ENCODE measurements at places on chromosomes 4 and X.

GRCh38 chrX:68424719-68425118, 8.6 kb downstream of the OPHN1 start:
- no peak for DNase-seq

DNA sequence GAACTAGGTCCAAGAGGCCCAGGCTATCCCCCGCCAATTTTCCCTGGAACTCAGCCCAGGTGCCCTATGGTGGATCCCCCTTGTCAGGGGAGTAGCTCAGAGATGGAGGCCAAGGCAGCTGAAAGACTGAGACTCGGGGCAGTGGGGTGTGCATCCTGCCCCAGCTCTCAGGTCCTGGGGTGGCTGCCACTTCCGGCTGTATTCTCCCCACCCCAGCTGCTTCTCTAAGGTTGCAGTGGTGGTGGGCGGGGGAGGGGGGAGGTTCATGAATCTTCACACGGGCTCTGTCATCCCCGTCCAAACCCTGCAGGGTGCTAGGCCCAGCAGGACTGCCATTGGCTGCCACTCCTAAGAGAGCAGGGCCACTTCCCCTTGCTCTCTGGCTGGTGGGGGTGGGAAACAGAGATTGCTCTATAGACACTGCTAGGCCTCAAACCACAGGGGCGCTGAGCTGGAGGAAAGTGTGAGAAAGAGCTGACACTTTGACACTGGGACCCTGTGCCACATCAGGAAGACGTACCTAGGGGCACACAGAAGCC, 1.5 kb downstream of the SASH3 start:
- no peak for DNase-seq

GRCh38 chr4:172270397-172270796, 457.2 kb downstream of the GALNTL6 start:
- DNase-seq, result no peak

DNA sequence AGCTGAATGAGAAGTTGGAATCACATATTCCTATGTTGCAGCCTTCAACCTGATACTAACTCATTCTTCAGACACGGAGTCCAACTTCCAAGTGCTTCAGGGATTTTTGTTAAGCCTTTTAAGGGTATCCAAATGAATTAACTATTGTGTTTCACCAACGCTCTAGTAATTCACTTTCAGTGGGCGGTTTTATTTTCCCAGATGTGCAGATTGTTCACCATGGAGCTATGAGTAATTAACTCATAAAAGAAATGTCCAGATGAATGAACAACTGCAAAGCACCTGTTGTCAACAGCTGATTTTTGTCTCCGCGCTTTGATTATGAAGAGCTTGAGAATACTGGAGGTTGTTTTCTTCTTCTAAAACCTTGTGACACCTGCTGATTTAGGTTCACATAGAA, 187.6 kb downstream of the CBR4 start:
- no peak for DNase-seq

GRCh38 chrX:37684426-37684825, 1.2 kb upstream of the XK start:
- DNase-seq, result no peak

DNA sequence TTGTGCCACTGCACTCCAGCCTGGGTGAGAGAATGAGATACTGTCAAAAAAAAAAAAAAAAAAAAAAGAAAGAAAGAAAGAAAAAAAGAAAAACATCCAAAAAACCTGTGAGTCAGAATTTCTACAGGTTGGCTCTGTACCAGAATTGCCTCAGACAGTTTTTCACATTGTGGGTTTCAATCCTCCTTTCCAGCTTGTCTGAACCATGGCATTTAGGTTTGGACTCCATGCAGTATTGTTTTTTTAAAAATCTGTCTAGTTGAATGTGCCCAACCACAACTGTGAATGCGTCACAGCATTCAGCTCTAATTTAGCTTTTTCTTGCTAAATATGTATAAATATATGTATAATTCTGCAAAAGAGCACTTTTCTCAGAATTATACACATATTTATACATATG, 31.4 kb upstream of the ARSH start:
- DNase-seq, result peak; percentile 49

GRCh38 chr4:148044912-148045352, 313.0 kb downstream of the ARHGAP10 start:
- DNase-seq, result no peak

DNA sequence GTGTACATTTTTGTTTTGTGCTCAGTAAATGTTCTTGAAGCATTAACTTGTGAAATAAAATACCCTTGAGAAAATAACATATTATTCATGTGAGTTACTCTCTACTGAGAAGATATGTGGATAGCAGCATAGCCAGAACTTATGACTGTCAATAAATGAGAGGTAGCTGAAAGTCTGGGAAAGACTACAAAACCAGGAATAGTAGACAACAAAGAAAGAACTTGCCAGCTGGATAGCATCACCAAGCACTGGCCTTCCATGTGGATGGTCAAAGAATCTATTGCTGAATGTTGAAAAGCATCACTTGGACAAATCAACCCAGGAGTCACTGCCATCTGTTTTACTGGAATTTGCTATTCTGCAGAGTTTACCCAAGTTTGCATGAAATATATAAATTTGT, 650.0 kb upstream of the HTR2C start:
- no peak for DNase-seq

DNA sequence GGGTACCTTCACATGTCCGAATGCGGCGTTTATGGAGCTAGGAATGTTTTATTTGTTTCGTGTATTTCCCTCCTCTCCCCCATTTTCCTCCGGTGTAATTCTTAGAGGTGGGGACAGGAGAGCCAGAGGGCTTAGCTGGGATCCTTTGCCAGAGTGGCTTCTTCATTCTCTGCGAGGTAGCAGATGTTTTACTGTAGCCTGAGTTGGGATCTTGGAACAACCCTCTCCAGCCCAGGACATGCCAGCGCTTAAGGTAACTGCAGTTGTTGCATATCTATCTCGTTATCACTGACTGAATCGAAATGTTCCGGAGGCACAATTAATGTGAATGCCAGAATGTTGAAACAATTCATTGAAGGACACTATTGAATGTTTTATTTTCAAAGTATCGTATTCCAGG, 59.0 kb upstream of the DYNLT3 start:
- no peak for DNase-seq

GRCh38 chrX:30888526-30889146, 418 bp downstream of the TAB3 start:
- no peak for DNase-seq

- DNase-seq, result no peak
Observed at GRCh38 chr4:41465146-41465761, 72.7 kb upstream of the LIMCH1 start.

DNA sequence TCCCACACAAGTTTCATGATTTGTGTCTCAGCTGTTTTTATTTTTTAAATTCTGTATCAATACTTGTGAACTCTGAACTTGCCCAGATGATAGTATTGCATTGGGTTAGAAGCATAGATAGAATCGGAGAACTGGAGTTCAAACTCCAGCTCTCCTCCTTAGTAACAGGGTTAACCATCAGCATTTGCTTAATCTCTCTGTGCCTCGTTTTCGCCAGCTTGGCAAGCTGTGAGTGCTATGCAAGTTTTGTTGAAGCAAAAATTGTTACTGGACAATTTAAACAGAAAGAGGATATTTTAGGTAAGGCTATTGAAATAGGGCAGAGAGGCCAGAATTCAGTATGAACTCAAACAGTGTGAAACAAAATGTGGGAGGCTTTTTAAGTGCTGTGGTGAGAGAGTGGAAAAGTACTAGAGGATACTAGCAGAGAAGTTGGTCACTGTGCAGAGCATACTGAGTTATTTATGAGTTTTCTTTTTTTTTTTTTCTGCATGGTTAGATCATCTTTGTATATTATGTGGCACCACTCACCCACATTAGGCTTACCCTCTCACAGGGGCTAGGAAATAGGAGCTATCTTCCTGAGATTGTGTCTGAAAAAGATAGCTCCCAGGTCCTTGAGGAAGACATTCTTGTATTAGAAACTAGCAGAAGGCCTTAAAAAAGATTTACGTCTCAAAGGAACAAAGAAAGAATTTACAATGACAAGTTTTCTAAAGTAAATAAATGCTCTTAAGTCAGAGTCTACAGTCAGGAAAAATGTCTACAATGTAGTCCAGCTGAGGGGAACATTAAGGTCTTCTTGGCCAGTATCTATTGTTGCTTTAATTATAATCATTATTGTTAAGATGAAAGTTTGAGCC, 1126.6 kb downstream of the FAT4 start:
- DNase-seq, result peak; percentile 6

DNA sequence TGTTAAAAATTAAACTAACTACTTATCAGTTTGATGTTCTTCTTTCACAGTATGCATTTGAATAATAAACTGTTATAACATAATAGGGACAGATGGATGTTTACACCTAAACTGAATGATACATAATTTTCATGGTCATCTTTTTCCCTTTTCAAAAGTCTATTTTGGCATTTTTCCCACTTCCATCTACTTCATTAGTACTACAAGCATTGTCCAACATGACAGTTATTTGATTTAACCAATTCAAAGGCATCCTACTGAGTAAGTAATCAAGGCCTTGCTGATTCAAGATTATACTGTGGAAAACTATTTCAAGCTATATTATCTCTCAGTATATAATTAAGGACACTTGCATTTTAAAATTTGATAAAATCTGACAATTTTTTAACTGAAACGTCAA, 212.9 kb downstream of the FAT4 start:
- no peak for DNase-seq

GRCh38 chr4:42078184-42078801, 74.2 kb downstream of the BEND4 start:
- no peak for DNase-seq

- DNase-seq, result no peak
Observed at GRCh38 chr4:189048119-189048518, 892.6 kb upstream of the FRG1 start.

DNA sequence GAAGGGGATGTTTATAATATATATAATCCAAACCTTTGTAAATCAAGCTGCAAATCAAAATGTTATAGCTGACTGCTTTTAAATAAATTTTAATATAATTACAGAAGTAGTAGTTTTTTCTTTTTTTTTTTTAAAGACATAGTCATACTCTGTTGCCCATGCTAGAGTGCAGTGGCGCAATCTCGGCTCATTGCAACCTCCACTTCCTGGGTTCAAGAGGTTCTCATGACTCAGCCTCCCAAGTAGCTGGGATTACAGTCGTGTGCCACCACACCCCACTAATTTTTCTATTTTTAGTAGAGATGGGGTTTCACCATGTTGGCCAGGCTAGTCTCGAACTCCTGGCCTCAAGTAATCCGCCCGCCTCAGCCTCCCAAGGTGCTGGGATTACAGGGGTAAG, 178.7 kb downstream of the FBXW7 start:
- no peak for DNase-seq
